Inflammatory macrophage treated with lipopolysaccharide for 1 hour (primary cell): ENCODE measurements at places on chromosomes 13 and 19.
A peak's percentile ranks its signal among the peaks of the same experiment; 100 is the strongest.

- DNase-seq = no peak
Observed at GRCh38 chr13:54574791-54575190, 1546.2 kb downstream of the OLFM4 start.

- peak; percentile 34 for DNase-seq
Observed at GRCh38 chr19:29212356-29212647, 649 bp downstream of the UQCRFS1 start.

DNA sequence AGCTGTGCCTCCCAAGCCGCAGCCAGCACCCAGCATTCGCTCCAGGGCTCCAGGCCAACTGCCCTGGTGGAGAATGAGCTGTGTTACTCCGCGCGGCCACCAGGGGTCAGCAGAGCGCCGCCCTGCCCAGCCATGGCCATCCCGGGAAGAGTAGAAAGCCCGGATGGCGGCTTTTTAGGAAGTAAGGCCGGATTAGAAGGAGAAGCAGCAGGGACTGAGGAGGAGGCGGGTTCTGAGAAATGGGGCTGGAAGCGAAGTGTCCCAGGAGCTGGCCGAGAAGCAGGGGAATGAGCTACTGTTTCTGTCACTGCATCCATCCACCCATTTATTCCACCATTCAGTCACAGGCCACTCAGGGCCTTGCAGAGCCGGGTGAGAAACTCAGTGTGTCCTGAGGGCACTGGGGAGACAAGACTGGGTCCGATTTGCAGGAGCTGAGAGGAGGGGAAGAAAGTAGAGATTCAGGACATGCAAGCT is 6.6 kb upstream of the NPAS1 start:
- DNase-seq = peak; percentile 69

DNA sequence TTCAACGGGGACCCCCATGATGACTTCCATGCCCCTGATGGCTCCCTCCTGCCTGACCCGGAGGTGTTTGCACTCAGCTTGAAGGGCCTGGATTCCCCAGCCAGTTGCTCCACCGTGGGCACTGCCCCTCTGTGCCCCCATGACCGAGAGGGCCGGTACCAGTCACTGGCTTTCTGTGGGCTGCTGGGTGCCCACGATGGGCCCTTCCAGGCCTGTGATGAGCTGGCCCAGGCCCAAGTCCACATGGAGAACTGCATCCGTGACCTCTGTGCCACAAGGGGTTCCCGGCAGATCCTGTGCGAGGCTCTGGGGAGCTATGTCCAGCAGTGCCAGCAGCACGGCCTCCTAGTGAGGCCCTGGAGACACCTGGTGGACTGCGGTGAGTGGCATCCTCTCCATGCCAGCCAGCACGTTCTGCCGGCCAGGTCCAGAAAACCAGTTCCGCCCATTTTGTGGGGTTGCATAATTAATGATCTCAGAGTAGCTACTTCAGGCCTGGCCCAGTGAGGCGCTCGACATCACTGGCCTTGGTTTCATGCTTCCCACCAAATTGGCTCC is 34.9 kb upstream of the FXYD3 start:
- DNase-seq = no peak

GRCh38 chr13:100490692-100491091 is 97.9 kb downstream of the GGACT start:
- no peak for DNase-seq
